ENCODE measurements at places on chromosomes 16 and 17. TPM values are rescaled to one million over a fixed set of nuclear protein-coding genes. Genes with fewer than 3 reads are reported as not detected.

RGS9 gene
- 1.3 TPM for total RNA-seq

C17orf50 gene
- total RNA-seq = not detected

GP1BA gene
- not detected for total RNA-seq

SLC9A5 gene
- 3.0 TPM for total RNA-seq

EPX gene
- total RNA-seq = not detected

RNFT1 gene
- 13.5 TPM for total RNA-seq

CENPX gene
- 13.5 TPM for total RNA-seq

CCDC78 gene
- 2.8 TPM for total RNA-seq

FBXO39 gene
- total RNA-seq = 0.97 TPM

PLEKHH3 gene
- 24.5 TPM for total RNA-seq

SLFN13 gene
- total RNA-seq = 0.85 TPM

TNFAIP1 gene
- total RNA-seq = 37.8 TPM

GNPTG gene
- 41.2 TPM for total RNA-seq

KRTAP4-3 gene
- not detected for total RNA-seq

BRD7 gene
- total RNA-seq = 23.7 TPM

LAT gene
- total RNA-seq = 0.49 TPM

KIF18B gene
- 0.81 TPM for total RNA-seq

GUCY2D gene
- total RNA-seq = not detected

CSF3 gene
- total RNA-seq = 1.2 TPM

All from hair follicle dermal papilla cell (primary cell).